Ovary (tissue), 10 donors: ENCODE measurements at places on chromosomes 1 and 21.

GRCh38 chr1:185561629-185562028 lies 172.6 kb upstream of the HMCN1 start:
- no peak for DNase-seq

GRCh38 chr1:197763307-197763706 lies 12.0 kb downstream of the DENND1B start:
- no peak for DNase-seq

DNA sequence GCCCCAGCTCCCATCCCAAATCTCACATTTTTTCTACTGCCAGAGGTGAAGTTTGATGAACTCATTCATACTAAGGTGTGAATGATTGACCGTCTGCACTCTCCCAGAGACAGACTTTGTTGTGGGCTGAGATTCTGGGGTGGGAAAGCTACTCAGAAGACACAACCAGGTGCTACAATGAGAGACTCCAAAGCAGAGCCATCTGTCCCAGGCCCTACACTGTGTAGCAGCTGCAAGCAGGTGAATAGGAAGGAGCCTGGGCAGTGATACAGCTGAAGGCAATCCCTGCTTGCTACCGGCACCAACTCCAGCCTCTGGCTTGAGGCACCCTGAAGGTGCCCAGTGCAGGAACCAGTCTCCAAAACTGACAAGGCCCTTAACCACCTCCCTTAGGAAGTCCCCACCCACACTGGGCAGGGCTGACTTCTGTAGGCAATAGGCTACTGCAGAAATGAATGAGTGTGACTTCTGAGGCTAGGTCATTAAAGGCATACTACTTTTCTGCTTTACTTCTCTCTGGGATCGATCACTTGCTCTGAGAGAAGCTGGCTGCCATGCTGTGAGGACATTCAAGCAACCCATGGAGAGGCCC lies 79.7 kb upstream of the RUNX3 start:
- DNase-seq: no peak

GRCh38 chr1:78884685-78885452 lies 121.7 kb downstream of the ADGRL4 start:
- DNase-seq: no peak

DNA sequence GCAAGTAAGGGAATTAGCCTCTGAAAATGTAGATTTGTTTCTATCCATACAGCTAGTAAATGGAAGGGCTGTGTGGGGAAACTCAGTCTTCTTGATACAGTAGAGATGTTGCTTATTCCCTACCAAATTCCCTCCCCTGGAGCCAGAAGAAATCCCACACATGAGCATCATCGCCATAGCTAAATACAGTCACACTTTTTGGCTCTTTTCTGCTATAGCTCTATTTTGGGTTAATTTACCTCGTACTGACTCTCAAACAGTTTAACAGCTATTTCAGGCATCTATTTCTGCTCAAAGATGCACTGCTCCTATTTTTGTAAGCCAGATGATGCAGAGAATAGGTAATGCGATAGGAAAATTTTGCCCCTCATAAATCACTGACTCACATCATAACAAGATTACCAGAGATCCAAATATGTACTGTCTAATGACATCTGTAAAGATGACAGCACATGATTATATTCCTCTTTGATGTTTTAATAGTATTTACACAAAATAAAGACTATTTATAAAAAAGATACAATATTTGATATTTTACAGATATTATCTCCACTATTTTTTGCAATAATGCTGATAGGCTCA lies 58.6 kb downstream of the XCL1 start:
- DNase-seq: no peak

GRCh38 chr1:158005224-158005623 lies 11.8 kb downstream of the KIRREL1 start:
- DNase-seq: no peak

- DNase-seq: no peak
Observed at GRCh38 chr1:212484701-212485570, 52.2 kb downstream of the NENF start.

- DNase-seq: no peak
Observed at GRCh38 chr1:14404862-14405301, 193.6 kb upstream of the KAZN start.

DNA sequence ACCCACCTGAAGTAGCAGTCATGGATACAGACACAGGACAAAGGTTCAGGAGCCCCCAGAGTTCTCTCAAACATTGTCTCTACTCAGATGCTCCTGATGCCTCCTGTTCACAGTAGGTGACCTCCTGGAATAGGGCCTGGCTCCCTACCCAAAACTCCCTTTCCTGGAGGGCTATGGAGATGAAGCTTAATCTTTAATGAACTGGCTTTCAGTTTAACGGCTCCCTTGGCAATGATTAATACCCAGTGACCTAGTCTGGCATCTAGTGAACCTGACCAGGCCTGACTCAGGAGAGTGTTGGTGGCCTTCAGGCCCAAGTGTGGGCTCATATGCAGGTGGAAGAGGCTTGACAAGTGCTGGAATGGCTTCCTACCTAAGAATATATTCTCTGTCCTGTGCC lies 65.2 kb upstream of the TRABD2B start:
- no peak for DNase-seq

- DNase-seq: no peak
Observed at GRCh38 chr21:26225046-26225445, 54.5 kb upstream of the APP start.

DNA sequence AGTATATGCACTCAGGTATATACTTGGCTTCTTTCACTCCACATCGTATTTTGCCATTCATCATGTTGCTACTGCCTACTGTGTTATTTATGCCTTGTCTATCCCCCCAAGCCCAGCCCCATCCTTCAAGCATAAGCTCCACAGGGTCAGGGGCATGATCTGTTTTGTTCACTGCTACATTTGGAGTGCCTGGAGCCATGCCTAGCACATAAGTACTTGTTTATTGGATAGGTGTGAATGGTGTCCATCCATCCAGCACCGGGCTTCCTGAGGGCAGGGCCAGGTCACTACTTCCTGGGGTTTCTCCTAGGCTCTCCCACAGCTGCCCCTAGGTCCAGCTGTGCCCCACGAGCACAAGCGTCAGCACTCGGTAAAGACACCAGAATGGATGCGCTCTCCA lies 289.0 kb upstream of the VAMP3 start:
- DNase-seq: no peak

DNA sequence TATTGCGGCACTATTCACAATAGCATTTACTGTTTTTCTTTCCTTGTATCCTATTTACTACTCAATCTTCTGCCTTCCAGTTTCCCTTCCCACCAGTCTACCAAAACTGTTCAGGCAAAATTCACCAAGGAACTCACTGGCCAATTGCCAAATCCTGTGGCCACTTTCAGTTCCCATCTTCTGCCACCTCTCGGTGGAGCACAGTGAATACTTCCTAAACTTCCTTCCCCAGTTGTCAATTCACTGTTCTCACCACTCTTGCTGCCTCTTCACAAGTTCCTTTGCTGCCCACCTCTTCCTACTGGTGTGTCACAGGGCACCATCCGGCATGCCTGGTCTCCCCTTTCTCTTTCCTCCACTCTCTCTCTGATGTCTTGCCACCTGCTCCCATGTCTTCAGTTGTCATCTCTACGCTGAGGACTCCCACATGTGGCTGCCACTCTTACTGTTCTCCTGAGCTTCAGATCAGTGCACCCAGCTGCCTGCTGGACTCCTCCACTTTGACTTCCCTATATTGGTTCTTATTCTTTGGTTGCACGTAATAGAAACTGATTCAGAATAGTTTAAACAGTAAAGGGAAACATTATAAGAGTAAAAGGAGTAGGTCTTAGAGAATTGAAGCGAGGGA lies 114.4 kb downstream of the PIK3R3 start:
- DNase-seq: no peak

DNA sequence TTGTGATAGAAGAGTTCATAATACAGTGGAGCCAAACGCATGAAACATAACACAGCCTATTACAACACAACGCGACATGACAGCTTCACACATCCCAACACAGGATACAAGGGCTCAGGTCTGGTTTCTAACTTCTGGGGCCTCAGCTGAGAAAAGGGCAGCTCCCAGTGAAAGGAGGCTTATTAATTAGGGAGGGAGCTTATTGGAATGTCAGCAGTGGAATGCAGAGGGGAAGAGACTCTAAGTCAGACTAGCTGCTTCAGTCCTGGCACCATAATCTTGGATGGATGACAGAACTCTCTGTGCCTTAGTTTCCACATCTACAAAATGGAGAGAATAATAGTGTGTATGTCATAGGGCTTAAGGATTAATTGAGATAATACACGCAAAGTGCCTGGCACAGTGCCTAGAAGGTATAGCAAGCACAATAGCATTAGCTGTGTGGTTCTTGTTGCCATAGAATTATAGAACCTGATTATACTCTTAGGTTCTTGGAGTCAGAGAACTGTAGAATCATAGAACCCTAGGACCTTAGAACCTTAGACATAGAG lies 22.7 kb upstream of the SLC2A1 start:
- DNase-seq: no peak

DNA sequence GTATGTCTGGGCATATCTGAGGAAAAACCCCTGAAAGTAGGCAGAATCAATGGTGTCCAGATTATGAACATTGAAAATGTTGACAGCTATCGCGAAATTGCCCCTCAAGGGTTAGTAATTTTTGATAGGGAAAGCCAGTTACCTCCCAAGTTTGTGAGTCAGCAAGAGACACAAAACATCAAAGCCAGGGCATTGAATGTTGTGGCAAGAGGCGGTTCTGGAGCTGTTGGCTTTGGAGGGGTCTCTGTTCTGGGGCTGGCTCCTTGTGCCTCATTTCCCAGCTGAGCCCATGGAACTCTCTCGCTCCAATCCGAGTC lies 10.6 kb upstream of the S100A11 start:
- no peak for DNase-seq

GRCh38 chr1:28830814-28831213 lies 18.8 kb downstream of the OPRD1 start:
- no peak for DNase-seq

DNA sequence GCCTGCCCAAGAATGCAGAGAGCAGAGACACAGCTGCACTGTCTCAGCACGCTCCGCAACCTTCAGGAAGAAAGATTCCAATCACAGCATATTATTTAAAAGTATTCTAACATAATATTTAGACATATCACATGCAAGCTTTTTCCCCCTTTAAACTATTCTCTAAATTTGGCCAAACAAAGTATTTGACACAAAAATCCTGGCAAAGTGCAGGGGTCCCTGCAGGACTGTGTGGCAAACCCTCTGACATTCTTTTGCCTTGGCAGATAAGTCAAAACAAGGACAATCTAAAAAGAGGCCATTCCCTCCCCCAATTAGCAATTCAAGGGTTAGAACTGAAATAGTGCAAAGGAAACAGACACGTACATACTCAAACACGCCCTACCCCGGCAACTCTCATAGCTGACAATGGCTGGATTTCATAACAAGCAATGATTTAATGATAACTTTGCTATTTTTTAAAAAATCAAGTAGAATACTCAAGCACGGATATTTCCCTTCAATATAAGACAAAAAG lies 225.3 kb downstream of the MRPL39 start:
- no peak for DNase-seq

DNA sequence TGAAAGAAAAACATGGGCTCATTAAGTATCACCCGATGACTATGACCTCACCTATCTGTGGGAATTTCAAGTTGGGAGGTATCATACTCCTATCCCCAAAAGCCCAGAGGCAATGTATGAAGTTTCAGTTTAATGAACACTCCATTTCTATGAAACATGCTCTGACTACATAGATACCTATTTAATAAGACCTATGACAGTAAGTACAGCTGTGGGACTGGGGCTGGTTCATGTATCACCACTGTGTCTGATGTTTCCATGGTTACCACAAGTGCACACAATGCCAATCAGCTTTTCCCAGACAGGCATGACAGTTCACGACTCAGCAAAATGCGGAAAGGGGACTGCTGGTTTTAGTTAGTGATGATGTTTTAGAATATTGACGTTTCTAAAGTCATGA lies 167.7 kb downstream of the SIPA1L2 start:
- no peak for DNase-seq

DNA sequence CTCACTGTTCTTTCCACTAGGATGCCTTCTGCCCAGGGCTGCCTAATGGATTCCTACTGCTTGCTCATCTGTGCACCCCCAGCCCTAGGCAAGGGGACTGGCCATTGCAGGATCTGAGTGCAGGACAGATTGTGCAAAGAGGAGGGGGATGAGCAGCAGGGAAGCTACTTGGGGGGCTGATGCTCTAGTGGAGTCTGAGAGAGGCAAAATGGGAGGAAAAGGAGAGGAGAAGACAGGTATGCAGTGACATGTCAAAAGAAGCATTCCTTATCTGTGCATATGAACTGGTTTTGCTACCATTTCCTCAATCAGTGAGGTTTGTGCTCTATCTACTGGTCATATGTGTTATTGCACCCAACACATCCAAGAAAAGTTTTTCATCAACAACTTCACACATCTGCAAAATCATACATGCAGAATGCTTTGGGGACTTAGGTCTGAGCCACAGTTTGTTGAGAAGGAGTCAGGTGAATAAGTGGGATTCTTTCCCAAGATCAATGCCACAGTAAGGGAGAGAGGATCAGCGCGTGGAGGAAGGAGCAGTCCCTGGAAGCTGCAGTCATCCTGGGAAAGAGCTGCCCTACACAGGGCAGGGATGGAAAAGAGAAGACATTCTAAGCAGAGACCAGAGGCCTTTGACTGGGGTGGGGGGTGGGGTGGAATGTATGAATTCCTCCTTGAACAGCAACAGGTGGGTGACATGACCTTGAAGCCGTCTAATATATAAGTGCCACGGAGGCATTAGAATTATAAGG lies 14.4 kb downstream of the SLC5A9 start:
- no peak for DNase-seq

- peak; percentile 28 for DNase-seq
Observed at GRCh38 chr1:178092878-178093493, 918 bp upstream of the RASAL2 start.

DNA sequence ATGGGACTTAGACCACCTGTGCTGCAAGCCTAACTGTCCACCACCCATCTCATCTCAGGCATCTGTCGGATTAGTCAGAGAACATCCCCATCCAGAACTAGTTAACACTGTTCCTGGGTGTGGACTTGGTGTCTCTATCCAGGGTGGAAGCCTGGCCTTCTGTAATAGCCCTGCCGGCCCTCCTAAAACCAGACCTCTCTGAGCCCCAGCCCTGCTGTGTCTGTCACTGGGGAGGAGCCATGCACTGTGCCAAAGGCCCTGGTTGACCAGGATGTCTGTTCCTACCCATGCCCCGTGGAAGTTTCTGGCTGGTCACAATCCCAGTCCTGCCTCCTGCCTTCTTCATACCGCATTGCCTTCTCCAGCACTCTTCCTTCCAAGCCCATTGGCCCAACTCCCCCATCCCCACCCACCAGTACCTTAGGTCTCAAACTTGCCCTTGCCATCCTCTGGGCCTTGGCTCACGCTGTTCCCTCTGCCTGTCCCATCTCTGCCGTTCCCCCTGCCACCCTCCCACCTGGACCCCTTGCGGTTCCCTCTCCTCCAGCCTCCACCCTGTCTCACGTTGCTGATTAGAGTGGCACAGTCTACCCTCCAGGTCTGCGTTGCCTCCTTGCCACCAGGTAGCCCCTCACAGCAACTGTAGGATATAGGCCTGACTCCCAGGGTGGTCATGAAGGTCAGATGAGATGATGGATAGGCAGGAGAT lies 105.6 kb downstream of the EPHB2 start:
- DNase-seq: no peak

- no peak for DNase-seq
Observed at GRCh38 chr1:112375701-112376100, 20.3 kb upstream of the CTTNBP2NL start.

GRCh38 chr1:243293941-243294722 lies 38.3 kb downstream of the SDCCAG8 start:
- no peak for DNase-seq
